Activated T-helper 1 cell treated with anti-CD3 and anti-CD28 coated beads, Interleukin-2, amount 50 U/mL, for 16 hours (primary cell): ENCODE measurements at places on chromosomes 1 and 21.

GRCh38 chr21:33451634-33452071 is 28.1 kb downstream of the TMEM50B start:
- DNase-seq: no peak

DNA sequence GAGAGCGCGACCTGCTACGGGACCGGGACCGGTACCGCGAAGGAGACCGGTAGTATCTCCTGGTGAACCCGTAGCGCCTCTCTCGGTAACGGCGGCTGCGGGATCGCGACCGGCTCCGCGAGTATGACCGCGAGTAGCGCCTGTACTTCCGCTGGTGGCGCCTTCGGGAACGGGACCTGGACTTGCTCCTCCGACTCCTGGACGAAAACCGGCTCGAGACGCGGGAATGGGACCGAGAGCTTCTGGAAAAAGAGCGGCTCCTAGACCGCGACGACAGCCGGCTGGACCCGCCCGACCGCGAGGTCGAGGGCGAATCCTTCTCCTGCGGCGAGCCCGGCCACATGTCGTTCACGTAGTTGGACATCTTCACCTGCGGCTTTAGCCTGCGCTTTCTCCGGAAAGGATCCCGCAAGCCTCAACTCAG is 642 bp downstream of the RSRP1 start:
- DNase-seq: no peak

DNA sequence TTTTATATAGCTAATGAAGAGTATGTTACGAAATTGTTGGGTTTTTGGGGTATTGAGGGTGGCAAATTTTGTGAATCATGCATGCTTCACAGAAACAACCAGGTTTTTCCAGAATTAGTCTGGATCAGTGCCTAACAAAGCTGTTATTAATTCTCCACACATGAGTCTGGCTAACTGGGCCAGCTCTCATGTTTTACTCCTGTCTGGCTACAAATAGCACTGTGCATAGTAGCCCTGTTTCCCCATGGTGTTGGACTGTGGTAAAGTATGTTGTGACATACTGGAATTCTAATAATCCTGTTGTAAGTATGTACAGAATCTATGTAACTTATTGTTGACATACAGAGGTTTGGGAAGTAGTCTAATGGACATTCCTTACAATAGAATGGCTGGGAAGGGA is 35.8 kb downstream of the S100B start:
- no peak for DNase-seq

- no peak for DNase-seq
Observed at GRCh38 chr1:17671314-17671705, 83.8 kb upstream of the ACTL8 start.

GRCh38 chr1:97505816-97506215 is 415.0 kb downstream of the DPYD start:
- no peak for DNase-seq

DNA sequence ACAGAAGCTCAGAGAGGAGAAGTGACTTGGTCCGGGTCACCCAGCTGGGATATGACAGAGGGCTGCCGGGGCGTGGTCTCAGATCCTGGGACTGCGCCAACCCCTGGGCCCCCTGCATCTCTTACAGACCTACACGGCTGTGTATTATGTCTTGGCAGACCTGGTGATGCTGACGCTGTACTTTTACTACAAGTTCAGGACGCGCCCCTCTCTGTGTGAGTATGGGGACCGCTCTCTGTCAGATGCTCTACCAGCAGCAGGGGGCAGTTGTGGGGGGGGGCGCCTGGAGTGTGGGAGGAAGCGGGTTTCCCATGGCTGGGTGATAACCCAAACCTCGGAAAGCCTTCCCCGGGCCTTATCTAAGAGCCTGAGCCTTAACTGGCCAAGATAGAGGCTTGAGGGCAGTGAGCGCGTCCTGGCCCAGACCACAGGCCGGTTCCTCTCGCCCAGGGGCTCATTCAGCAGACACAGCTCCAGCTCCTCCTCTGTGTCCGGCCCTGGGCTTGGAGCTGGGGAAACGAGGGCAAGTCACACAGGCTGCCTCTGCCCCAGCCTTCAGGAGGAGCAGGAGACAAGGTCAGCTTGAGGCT is 13.3 kb downstream of the SLC66A1 start:
- no peak for DNase-seq
